Daoy (cell line): ENCODE measurements at places on chromosomes 7 and 10. TPM values are rescaled to one million over a fixed set of nuclear protein-coding genes. Genes with fewer than 3 reads are reported as not detected.

- peak; percentile 41 for DNase-seq
Measured at GRCh38 chr7:101702362-101702850, 73.3 kb upstream of the MYL10 start.

DNA sequence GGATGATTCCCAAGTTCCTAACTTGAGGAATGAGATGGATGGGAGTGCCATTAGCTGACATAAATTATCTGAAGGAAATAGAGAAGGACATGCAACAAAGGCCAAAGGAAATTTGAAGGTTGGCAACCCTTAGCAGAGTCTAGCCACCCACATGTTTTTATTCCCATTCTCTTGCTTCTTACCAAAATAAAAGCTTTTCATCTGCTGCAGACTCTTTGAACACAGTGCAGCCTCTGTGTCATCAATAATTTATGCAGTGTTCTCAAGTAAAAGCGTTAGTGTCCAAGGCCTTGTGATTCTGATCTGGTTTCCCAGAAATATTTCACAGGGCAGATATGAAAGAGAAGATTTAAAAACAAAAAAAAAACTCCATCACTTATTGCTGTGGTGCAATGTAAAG lies 98.5 kb downstream of the ST7 start:
- no peak for DNase-seq

- no peak for DNase-seq
Measured at GRCh38 chr7:105992905-105993304, 29.8 kb downstream of the CDHR3 start.

DNA sequence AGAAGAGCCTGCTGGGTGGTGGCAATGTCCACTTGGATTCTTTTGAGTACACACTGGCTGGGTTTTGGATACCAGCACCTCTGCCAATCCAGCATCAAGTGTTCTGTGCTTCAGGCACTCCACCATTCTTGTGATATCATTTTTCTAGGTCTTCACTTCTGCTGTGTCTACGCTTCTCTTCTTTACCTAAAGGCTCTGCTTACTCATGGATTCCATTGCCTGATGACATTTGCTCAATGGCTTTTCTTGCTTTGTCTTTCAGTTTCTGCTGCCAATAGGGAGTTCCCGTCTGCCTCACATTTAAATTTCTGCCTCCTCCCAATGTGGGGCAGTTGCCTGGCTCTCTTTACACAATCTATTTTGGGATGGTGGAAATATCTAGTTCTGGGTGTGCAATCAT lies 12.7 kb upstream of the PAPSS2 start:
- no peak for DNase-seq

DNA sequence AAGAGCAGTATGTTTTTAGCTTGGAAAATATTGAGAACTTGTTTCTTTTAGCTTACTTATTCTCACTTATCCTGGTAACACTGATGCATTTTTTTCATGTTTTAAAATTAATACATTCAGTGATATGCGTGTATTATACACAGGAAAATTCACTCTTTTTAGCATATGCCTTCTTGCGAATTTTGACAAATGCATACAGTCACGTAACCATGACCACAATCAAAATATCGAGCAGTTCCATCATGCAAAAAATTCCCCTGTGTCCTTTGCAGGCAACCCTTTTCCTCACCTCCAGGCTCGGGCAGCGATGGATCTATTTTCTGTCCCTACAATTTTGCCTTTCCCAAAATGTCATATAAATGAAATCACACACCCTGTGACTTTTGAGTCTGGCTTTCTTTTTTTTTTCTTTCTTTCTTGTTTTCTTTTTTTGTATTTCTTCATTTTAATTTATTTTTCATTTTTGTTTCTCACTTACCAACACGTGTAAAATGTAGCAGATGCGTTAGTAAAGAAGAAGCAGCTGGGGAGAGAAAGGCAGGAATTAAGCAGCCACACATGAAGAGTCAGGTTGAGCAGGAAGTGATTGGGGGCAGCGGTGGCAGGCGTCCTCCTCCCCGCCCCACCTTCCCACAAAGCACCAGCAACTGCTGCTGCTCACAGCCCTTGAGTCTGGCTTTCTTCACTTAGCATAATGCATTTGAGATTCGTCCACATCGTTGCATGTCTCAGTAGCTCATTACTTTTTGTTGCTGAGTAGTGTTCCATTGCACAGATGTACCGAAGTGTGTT lies 29.9 kb downstream of the ADRB1 start:
- DNase-seq: no peak

- DNase-seq: no peak
Measured at GRCh38 chr10:26046073-26046700, 112.2 kb downstream of the MYO3A start.

Gene PRSS2
- total RNA-seq: not detected in 2 replicates

Gene POLR2J2
- 0.27 and 1.4 TPM in 2 replicates for total RNA-seq

Gene CCL24
- total RNA-seq: not detected in 2 replicates

GRCh38 chr7:30028749-30029635 lies 780 bp downstream of the PLEKHA8 start:
- DNase-seq: no peak

DNA sequence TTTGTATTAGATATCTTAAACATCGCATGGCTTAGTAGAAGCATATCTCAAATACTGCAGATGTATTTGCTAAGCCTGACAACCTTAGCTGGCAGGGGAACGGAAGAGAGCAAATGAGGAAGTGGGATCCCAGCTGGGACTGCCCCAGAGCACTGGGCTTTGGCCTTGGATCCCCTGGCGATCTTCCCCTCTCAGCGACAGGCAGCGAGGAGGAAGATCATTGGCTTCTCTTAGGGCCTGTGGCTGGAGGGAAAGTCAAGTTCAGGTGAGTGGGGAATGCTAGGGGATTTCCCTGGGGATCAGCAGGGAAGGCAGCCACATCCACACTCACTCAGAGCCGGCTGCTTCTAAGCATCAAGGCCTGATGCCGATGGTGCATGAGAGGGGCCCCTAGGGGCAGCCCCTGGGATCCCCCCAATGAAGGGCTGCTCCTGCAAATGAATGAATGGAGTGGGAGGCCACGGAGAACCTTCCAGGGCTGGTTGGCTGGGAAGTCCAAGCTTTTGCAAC lies 42.0 kb downstream of the LYZL2 start:
- DNase-seq: no peak

DNA sequence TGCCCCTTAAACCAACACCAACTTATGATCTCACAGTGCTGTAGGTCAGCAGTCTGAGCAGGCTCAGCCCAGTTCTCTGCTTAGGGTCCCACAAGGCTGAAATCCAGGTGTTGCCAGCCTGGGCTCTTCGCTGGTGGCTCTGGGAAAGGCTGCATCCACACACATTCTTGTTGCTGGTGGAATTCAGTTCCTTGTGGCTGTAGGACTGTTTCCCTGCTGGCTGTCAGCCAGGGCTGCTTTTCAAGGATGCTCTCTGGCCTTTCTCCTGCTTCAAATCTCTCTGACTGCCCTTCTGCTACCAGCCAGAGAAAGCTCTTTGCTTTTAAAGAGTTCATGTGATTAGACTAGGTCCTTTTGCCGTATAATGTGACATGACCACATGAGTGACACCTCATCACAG lies 15.3 kb downstream of the POLL start:
- no peak for DNase-seq

Gene EPHA1
- total RNA-seq: 0.09 TPM in 1 of 2 replicates, not detected in the other

Gene AFAP1L2
- total RNA-seq: 10.9 and 17.1 TPM in 2 replicates

Gene PCLO
- 1.3 and 5.1 TPM in 2 replicates for total RNA-seq

DNA sequence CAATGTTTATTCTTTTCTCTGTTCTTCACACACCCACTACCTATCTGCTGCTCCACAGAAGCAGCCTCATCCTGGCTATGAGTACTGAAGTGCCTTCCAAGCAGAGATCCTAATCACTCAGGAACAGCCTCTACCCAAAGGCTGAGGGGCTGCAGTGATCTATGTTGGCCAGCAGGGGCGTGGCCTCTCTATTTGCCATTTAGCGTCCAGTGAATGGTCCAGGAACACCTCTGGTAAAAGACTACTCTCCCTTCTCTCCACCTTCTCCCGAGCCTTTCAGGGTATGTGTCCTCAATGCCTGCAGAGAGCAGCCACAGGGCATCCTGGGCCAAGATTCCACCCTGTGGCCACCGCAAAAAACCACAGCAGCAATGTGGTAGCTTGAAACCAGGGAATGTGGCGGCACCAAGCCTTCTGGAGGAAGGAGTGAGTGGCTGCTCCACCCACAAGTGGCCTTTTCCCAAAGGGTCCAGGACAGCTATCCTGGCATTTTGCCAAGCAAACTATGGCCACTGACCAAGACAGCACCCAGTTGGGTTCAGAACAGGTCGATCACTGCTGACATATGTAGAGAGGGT lies 70.9 kb downstream of the SYPL1 start:
- peak; percentile 68 for DNase-seq

GRCh38 chr7:18624459-18624858 lies 128.9 kb downstream of the HDAC9 start:
- DNase-seq: no peak

- DNase-seq: no peak
Measured at GRCh38 chr10:132293813-132294520, 13.8 kb downstream of the STK32C start.

GRCh38 chr7:157043745-157044144 lies 33.3 kb upstream of the MNX1 start:
- peak; percentile 75 for DNase-seq

- no peak for DNase-seq
Measured at GRCh38 chr7:26213807-26214515, 12.4 kb downstream of the CBX3 start.

- no peak for DNase-seq
Measured at GRCh38 chr7:128878226-128879105, 15.8 kb downstream of the ATP6V1F start.

DNA sequence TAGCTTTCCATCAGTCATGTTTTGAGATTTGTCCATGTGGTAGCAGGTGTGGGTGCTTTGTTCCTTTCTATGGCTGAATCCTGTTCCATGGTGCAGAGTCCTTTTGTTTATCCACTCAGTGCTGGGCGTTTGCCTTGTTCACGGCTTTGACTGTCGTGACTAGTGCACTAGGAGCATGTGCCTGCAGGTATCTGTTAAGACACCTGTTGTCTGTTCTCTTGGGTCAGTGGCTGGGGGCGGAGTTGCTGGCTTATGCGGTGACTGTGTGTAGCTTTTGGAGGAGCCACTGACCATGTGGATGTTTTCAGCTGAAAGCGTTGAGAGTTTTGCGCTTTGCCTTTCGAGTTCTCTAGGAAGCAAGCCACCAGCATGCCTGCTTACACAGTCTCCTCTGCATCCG lies 573.1 kb upstream of the FOXK1 start:
- DNase-seq: no peak

DNA sequence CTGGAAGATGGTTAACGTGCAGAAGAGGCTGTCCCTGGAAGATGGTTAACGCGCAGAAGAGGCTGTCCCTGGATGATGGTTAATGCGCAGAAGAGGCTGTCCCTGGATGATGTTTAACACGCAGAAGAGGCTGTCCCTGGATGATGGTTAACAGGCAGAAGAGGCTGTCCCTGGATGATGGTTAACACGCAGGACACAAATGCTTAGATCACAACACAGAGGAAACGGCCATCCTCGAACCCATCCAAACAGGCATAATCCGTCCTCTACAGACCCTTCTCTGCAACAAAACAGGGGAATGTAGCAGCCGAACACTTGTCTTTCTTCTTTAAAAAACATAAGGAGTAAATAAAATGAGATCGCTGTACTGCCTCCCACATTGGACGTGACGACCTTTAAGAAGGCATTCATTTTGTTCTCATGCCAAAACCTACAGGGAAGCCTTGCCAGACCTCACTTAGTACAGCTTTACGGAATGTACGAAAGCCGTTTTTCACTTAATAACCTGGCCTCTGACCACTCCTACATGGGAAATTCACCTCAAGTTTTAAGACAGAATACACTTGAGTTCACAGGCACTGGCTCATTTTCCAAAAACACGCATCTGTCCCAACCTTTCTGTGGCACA lies 245.2 kb downstream of the ZMYND11 start:
- no peak for DNase-seq

DNA sequence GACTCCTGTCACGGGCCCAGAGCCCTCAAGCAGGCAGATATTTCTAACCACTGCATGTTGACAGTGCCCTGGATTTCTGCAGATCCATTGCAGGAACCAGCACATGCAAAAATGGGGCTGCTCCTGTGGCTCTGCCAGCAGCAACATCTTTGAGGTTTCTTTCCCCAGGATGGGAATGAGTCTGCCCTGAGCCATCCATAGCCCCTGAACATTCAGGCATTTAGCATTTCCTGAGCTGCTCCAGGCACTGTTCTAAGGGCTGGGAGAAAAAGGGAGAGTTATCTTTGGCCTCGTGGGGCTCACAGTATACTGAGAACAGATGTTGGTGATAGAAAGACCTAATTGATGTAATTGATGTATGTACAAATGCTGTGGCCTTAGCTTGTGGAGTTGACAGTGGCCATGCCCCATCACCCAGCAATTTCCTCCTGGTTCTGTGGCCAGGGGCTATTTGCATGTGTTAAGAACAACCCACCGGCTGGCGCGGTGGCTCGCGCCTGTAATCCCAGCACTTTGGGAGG lies 66.0 kb upstream of the LRRC4 start:
- DNase-seq: no peak

GRCh38 chr10:132450825-132451505 lies 54.0 kb downstream of the PWWP2B start:
- no peak for DNase-seq

GRCh38 chr7:64868499-64868898 lies 34.6 kb upstream of the ZNF273 start:
- DNase-seq: no peak

GRCh38 chr10:47364366-47364765 lies 16.2 kb downstream of the RBP3 start:
- DNase-seq: no peak

Gene CCNJ
- 4.7 and 5.8 TPM in 2 replicates for total RNA-seq
